Lung microvascular endothelial cell (primary cell): ENCODE measurements at places on chromosomes 4 and X. TPM values are rescaled to one million over a fixed set of nuclear protein-coding genes. Genes with fewer than 3 reads are reported as not detected.

Gene VEGFD
- total RNA-seq: 0.20 and 0.22 TPM in 2 replicates

DNA sequence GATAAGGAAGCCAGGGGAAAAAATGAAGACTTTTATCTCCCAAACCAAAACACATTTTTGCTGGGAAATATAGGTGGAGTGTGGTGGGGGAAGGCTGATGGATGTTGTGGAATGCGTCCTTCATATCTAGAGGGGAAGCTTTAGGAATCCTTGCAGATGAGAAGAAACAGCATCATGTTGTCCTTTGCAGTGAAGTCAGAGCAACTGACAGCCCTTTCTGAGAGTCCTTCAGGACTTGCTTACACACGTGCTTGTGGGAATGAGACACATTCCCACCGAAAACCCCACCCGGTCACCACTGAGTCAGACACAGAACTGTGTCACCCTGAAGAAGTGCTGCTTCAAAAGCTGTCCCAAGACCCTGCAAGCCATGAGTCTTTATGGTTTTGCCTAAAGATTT is 81.5 kb downstream of the SHROOM2 start:
- DNase-seq: peak; percentile 14

GRCh38 chrX:65668377-65669310 is 1.2 kb downstream of the MSN start:
- DNase-seq: peak; percentile 73

- DNase-seq: peak; percentile 7
Measured at GRCh38 chr4:186472948-186473347, 82.4 kb downstream of the MTNR1A start.

DNA sequence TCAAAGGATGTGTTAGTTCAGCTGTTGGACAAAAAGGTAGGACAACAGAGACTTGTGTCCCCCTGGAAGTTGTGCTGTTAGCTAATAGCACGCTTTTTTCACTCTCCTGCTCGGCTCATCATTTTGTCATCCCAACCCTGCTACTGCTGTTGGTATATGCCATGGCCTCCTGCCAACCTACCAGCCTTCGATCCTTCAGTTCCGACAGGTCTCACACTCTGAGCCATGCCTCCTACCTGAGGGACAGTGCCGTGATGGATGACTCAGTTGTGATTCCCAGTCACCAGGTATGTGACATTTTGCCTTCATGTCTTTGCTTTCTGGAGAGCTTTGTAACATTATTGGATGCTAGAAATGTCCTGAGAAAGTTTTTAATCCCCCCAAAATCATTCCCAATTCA is 268.1 kb downstream of the ANK2 start:
- no peak for DNase-seq

GRCh38 chrX:151695583-151696340 is 504 bp downstream of the PRRG3 start:
- DNase-seq: no peak

DNA sequence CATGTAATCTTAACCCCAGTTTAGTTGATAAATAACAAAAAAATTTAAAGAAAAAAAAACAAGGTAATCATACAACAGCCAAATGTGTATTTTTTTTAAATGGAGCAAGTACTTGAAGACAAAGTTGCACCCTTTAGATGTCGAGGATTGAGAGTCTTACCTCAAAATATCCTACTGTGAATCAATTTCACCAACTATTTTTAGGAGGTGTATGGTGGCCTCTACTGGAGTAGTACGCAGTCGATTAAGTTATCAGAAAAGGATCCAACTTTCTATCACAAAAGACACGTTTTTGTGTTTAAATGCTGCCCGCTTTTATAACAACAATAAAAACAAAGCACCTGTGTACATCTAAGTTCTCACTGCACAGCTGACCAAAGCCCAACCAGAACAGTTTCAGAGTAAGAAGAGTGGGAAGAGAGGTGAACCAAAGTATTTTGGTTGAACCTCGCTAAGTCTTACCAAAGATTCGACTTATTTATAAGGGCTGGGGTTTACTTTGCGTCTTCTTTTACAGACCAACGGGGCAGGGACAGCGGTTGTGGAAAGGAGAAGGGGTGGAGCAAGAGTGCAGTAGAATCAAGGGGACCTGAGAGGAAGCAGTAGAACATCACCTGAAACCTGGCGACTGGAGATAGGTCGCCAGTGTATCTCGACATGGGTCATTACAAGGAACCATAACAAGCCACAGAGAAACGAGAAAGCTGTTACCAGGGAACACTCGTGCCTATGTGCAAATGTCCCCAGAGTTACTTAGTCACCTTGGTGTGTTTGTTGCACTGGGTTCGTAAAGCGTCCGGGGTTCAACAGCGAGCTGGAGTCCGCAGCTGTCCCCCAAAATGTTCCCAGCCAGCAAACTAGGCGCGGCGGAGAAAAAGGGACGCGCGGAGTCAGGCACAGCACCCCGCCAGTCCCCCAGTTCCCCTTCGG is 1.1 kb downstream of the RPS6KA6 start:
- DNase-seq: no peak

GRCh38 chr4:38667085-38667893 is 3.3 kb downstream of the KLF3 start:
- peak; percentile 93 for DNase-seq

DNA sequence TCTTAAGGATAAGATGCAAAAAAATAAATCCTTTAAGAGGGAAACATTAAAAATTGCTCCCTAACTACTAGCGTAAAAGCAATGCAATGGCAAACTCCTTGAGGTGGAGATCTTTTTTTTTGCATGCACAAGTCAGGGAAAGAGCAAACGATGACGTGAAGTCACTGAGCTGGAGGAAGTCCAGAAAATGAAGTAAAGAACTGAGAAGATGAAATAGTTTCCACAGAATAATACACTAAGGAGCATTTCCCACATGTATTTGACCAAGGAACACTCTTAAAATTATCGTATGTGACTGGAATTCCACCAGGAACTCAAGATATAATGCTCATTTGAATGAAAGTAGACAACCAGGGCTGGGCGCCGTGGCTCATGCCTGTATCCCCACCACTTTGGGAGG is 21.0 kb upstream of the DOCK11 start:
- no peak for DNase-seq

- no peak for DNase-seq
Measured at GRCh38 chr4:126395664-126396063, 1080.9 kb downstream of the FAT4 start.

Gene QDPR
- 10.5 and 12.7 TPM in 2 replicates for total RNA-seq

Gene MED12
- 23.8 and 30.0 TPM in 2 replicates for total RNA-seq

- no peak for DNase-seq
Measured at GRCh38 chr4:63919636-63920365, 489.4 kb downstream of the TECRL start.

- no peak for DNase-seq
Measured at GRCh38 chr4:26803211-26803861, 57.3 kb upstream of the STIM2 start.

DNA sequence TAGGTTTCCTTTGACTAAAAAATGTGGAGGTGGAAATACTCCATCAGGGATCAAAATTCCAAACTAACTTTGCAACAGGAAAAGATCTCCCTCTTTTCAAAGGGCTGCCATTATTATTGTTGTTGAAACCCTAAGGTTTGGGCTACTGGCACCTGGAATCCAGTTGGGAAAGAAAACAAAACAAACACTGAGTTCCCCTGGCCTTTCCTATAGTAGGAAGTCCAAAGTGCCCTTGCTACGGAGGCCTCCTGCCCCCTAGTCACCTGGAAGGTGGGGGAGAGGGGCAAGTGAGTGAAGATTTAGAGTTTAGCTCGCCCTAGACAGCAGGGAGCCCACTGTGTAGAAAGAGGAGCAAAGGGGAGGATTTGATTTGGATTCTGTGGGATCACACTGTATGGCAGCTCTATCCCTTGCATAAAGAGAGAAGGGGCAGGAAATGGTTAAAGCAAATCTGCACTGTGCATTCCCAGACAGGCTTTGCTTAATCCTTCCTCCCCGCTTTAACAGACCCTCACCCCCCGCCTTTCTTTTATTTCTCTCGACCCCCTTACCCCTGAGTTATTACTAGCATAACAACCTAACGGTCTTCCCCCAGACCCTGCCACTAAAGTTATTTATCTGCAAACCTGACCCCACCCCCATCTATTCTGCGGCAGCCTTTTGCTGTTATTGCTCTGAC is 627 bp upstream of the FAT4 start:
- no peak for DNase-seq

DNA sequence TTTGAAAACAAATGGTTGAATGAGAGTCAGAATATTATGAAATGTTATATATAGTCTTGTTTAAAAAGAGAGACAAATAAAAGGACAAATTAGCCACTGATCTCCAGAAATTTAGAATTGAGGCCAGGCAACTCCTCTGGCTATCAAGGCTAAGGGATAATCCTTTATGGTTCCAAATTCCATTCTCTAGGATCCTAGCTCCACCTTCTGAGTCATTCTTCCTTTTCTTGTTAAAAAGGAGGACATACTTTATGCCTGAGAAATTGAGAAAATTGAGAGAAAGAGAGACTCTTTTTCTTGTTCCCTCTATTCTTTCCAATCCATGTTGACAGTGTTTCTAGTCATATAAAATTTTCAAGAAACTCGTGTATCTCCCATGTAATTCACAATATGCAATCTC is 1299.5 kb downstream of the FSTL5 start:
- no peak for DNase-seq

DNA sequence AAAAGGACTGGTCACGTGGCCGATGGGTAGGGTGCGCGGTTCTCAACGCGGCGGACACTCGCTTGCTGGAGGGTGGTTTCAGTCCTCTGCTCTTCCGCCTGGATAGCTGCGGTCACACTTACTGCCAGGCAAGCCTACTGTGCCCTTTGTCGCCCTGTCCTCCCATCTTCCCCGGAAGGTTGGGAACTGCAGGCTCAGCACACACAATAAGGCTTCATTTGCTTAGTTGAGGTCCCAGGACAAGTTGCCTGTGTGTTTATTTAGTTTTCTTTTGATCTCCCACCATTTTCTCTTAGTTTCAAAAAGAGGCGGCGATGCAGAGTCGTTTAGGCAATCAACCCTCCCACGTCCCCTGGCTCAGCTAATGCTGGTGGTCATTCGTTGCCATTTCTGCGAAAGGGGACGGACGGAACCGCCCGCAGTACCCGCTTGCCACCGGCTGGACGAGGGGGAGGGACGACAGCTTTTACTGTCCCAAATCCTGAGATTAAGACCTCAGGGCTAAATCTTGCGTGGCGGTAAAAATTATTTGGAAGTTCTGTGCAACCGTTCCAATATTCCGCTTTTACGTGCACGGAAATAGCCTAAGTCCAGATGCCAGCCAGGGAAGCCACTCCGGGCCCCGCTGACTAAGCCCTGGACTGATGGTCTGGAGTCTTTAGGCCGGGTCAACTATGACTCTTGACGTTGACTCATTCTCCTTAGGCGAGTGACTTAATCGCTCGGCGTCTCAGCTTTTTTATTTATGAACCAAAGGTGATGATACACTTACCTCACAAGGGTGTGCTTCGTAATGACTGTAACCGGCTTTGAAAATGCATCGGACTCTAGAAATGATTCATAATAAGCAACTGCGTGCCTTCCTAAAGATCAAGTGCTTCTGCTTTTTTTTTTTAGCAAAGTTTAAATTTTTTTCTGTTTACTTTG is 671 bp upstream of the EIF4E start:
- DNase-seq: peak; percentile 63

Gene PRDM8
- total RNA-seq: 0.87 and 1.2 TPM in 2 replicates

Gene POU3F4
- total RNA-seq: not detected in 2 replicates

GRCh38 chr4:122776916-122777315 is 44.4 kb downstream of the BBS12 start:
- DNase-seq: peak; percentile 59

Gene ARL13A
- total RNA-seq: not detected in 2 replicates

Gene LNX1
- total RNA-seq: 3.5 and 10.1 TPM in 2 replicates

DNA sequence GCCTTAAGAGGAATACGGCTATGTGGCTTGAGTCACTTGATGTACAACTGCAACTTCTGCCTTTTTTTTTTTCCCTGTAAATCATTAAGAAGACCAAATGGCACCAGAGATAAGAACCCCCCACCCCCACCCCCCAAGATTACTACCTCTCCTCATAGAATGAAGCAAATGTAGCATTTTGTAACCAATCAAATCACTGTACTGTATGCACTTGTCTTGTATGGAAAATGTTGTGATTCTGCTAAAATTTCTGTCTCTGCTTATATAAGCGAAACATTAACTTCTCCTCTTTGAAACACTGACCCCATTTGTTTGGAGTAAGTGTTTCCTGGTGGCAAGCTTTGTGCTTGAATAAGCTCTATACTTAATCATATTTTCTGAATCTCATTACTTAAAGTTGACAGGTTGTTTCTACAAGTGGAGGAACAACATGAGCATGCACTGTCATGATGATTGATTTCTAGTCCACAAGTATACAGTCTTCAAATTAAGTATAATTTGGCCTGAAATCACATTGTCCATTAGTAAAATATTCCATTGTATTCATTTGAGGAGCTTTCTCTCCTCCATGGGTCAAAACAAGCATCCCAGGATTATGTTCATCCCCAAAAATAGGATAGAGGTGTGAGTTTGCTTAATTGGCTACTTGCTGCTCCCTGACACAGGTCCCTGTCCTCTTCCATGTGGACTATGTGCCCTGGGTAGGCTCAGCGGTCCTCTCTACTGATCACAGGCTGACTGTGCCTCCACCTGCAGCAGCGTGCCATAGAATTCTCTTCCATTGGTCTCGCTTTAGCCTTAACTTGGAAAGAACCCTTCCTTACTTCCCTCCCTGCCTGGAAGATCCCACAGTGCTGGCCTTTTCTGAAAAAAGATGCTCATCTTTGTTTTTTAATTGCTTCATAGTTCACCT is 104.0 kb upstream of the BMP2K start:
- no peak for DNase-seq

DNA sequence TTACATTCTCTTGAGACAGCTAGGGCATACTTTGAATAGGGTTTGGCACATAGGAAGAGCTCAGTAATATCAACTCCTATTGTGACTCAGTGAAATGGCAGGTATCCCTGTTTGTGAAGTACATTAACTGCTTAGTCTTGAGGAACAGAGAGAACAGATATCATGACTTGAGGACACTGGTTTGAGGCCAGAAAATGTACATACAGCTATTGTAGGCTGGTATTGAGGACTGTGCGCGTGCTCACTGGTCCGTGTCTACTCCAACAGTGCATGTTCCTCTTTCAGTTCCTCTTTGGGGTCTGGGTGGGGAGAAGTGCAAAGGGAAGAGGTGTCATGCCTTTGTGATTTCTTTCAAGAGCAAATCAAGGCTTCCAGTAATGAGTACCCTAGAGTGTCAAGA is 34.6 kb upstream of the TBC1D9 start:
- no peak for DNase-seq

DNA sequence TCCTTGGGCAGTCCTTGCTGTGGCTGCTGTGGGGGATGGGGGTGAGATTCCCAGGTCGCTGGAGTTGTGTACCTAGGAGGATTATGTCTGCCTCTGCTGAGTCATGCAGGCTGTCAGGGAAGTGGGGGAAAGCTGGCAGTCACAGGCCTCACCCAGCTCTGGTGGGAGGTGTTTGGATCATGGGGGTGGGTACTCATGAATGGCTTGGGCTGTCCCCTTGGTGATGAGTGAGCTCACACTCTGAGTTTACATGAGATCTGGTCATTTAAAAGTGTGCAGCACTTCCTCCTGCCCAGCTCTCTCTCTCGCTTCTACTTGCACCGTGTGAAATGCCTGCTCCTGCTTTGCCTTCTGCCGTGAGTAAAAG is 24.6 kb upstream of the PDLIM3 start:
- peak; percentile 95 for DNase-seq

Gene SPANXB1
- total RNA-seq: not detected in 2 replicates

Gene COL25A1
- total RNA-seq: under 0.01 and 0.22 TPM in 2 replicates

GRCh38 chr4:132387060-132387459 is 762.0 kb upstream of the PCDH10 start:
- no peak for DNase-seq

- no peak for DNase-seq
Measured at GRCh38 chr4:68346461-68346860, 3.4 kb downstream of the YTHDC1 start.

- peak; percentile 55 for DNase-seq
Measured at GRCh38 chr4:157043131-157043530, 32.8 kb upstream of the GLRB start.

Gene NDP
- under 0.01 TPM in 1 of 2 replicates, not detected in the other for total RNA-seq
